ENCODE measurements at places on chromosomes 1 and 21.

GRCh38 chr1:65434255-65434654 is 13.8 kb downstream of the LEPR start:
- no peaks in the 10 kb centered on the region for H3K27me3 ChIP-seq
- no peak overlapping the region for H3K4me3 ChIP-seq
- no peak overlapping the region for H3K27ac ChIP-seq
- no peaks in the 10 kb centered on the region for H3K4me1 ChIP-seq

DNA sequence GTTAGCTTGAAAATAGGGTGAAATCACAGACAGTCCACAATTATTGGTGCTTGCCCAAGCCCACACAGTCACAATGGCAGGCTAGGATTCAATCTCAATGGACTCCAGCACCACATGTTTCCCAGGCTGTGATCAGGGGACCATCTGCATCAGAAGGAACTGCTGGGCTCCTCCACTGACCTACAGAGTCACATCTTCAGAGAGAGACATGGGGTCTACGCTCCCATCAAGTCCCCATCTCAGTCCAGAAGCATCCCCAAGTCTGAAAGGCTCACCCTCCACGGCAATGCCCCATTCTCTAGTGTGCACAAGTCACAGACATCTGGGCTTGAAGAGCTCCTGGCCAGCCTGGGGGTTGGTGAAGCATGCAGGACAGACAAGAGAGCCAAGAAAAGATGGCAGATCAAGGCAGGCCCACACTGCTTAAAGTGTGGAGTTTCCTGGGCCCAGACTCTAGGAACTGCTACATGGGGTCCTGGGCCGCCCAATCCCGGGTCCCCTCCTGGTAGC is 262.5 kb downstream of the NPHP4 start:
- no peak overlapping the region for H3K27ac ChIP-seq
- H3K27me3 ChIP-seq: no peaks in the 10 kb centered on the region
- H3K36me3 ChIP-seq: no peaks in the 10 kb centered on the region
- DNase-seq: no peak

DNA sequence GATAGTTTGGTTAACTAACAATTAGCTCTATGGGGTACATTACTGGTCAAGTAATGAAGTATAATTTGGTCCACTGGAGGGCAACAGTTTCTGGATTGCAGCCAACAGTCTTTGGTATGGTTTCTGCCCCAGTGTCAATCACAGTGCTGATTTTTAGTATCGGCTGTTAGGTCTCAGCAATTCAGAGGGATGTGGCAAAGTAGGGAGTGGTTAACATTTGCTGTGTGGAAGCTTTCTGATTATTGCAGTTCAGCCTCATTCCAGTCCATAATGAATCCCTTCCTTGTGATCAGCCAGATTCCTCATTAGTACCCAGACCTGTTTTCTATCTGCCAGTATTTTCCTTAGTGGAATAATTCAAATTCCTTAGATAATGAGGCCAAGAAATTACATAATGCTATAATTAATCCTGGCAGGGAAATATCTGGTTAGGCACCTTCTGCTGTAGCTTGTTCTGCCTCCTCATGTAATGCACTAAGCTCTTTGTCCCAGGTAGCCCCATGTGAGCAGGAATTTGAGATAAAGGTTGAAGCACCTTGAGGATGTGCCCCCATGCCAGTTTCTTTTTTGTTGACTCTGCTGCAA is 14.0 kb downstream of the F3 start:
- H3K27me3 ChIP-seq: peaks cover 5% of the 10 kb centered on the region
- H3K36me3 ChIP-seq: no peaks in the 10 kb centered on the region
- H3K4me1 ChIP-seq: no peaks in the 10 kb centered on the region
- H3K27ac ChIP-seq: no peak overlapping the region

DNA sequence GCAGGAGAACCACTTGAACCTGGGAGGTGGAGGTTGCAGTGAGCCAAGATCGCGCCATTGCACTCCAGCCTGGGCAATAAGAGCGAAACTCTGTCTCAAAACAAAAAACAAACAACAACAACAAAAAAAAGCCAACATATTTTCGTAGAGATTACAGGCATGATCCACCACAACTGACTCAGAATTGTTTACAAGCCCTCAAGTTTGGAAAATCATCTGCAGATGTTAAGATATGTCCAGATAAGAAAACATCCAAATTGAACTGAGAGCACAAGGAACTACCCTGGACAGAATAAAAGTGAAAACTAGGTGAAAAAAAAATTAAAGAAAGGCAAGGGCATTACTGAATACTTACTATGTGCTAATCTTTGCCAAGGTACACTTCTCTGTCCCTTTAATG is 89.8 kb upstream of the WLS start:
- peaks cover 4% of the 10 kb centered on the region for H3K27me3 ChIP-seq
- H3K4me3 ChIP-seq: no peak overlapping the region
- no peak for DNase-seq
- H3K36me3 ChIP-seq: no peaks in the 10 kb centered on the region
- H3K27ac ChIP-seq: peak overlapping the region; percentile 61

DNA sequence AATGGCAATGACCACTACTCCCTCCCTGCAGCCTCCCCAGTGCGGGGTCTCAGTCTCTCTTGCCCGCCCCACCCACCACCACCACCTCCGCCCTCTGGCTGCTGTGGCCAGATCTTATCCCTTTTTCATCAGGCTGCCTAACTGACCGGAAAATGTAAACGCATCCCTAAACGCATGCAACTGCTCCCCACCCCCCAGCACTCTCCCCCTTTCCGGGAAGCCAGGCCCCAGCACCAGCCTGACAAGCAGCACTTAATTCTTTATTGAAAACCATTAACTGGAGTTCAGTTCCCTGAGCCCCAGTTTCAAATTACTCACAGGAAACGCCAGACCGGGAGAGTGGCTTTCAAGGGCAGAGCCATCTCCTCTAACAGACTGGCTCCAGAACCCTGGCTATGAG is 147.7 kb downstream of the DMRTA2 start:
- no peak overlapping the region for H3K27ac ChIP-seq
- no peak overlapping the region for H3K4me3 ChIP-seq
- no peaks in the 10 kb centered on the region for H3K36me3 ChIP-seq
- peaks cover 51% of the 10 kb centered on the region for H3K27me3 ChIP-seq
- H3K4me1 ChIP-seq: no peaks in the 10 kb centered on the region

GRCh38 chr1:218380125-218380977 is 35.2 kb downstream of the TGFB2 start:
- peaks cover 5% of the 10 kb centered on the region for H3K4me1 ChIP-seq
- H3K27me3 ChIP-seq: no peaks in the 10 kb centered on the region
- no peak overlapping the region for H3K27ac ChIP-seq
- H3K4me3 ChIP-seq: no peak overlapping the region
- DNase-seq: no peak

DNA sequence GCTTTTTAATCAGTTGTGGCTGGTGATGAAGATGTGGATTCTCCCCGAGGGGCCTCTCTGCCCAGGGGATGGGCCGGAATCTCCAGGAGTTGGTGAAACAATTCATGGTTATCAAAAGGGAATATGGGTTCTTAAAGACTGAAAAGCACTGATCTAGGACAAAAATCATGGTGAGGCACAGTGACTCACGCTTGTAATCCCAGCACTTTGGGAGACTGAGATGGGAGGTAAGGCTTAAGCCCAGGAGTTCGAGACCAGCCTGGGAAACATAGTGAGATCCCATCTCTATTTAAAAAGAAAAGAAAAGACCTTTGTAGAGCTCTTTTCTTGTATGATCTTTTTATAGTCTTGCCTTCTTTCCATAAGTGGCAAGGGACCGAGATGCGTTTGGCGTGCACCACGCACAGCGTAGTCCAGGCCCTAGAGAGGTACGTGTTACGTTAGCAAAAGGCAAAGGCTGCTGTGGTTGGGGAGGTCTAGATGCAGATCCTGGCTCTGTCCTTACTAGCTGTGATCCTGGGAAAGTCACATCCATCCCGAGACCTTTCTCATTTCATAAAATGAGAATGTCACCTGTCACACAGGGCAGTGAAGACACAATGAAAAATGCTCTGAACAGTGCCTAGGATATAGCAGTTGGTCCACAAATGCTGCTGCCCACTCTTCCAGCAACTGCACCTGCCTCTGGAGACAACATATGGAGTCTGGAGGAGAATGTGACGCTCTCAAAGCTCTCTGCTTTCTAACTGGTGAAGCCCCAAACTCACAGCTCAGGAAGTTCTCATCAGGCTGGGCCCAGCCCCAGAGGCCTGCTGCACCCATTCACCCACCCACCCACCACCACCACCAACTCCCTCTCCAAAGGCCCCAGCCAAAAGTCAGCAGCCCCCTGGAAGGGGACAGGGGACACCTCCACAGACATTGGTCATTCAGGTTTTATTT is 54.8 kb downstream of the KIF21B start:
- no peak for DNase-seq
- peaks cover 10% of the 10 kb centered on the region for H3K4me1 ChIP-seq
- H3K4me3 ChIP-seq: peak overlapping the region; percentile 72
- H3K36me3 ChIP-seq: peaks cover 6% of the 10 kb centered on the region
- no peak overlapping the region for H3K27ac ChIP-seq
- H3K27me3 ChIP-seq: no peaks in the 10 kb centered on the region

- H3K27ac ChIP-seq: no peak overlapping the region
- H3K27me3 ChIP-seq: no peaks in the 10 kb centered on the region
- no peak for DNase-seq
- H3K4me1 ChIP-seq: peaks cover 32% of the 10 kb centered on the region
- H3K36me3 ChIP-seq: no peaks in the 10 kb centered on the region
Measured at GRCh38 chr1:44676484-44677200, 2.1 kb downstream of the ARMH1 start.

- no peak overlapping the region for H3K27ac ChIP-seq
- H3K27me3 ChIP-seq: no peaks in the 10 kb centered on the region
- peaks cover 7% of the 10 kb centered on the region for H3K36me3 ChIP-seq
Measured at GRCh38 chr1:78009836-78010235, 5.1 kb downstream of the DNAJB4 start.

GRCh38 chr1:47557066-47557465 is 119.2 kb downstream of the FOXD2 start:
- DNase-seq: no peak
- H3K4me1 ChIP-seq: no peaks in the 10 kb centered on the region
- H3K27ac ChIP-seq: no peak overlapping the region
- H3K27me3 ChIP-seq: peaks cover 9% of the 10 kb centered on the region
- H3K4me3 ChIP-seq: no peak overlapping the region
- no peaks in the 10 kb centered on the region for H3K36me3 ChIP-seq

- no peak for DNase-seq
- H3K4me3 ChIP-seq: no peak overlapping the region
- no peak overlapping the region for H3K27ac ChIP-seq
- H3K27me3 ChIP-seq: peaks cover 15% of the 10 kb centered on the region
Measured at GRCh38 chr1:176768532-176768931, 305.6 kb downstream of the PAPPA2 start.

- H3K27ac ChIP-seq: no peak overlapping the region
- H3K4me3 ChIP-seq: no peak overlapping the region
- peaks cover 18% of the 10 kb centered on the region for H3K36me3 ChIP-seq
- peaks cover 26% of the 10 kb centered on the region for H3K4me1 ChIP-seq
- DNase-seq: no peak
- H3K27me3 ChIP-seq: peaks cover 36% of the 10 kb centered on the region
Measured at GRCh38 chr1:148308832-148309458, 156.9 kb upstream of the NBPF11 start.

- peaks cover 36% of the 10 kb centered on the region for H3K4me1 ChIP-seq
- peak within 1 kb of the TSS; percentile 95 for H3K27ac ChIP-seq
- H3K27me3 ChIP-seq: no peaks in the 10 kb centered on the region
- DNase-seq: peak; percentile 94
- H3K36me3 ChIP-seq: no peaks in the 10 kb centered on the region
Measured at GRCh38 chr21:32278518-32279376, at the start of gene MIS18A. MIS18A (minus strand) TSS chr21:32279049; CDS start chr21:32279014, 35 bp downstream.

DNA sequence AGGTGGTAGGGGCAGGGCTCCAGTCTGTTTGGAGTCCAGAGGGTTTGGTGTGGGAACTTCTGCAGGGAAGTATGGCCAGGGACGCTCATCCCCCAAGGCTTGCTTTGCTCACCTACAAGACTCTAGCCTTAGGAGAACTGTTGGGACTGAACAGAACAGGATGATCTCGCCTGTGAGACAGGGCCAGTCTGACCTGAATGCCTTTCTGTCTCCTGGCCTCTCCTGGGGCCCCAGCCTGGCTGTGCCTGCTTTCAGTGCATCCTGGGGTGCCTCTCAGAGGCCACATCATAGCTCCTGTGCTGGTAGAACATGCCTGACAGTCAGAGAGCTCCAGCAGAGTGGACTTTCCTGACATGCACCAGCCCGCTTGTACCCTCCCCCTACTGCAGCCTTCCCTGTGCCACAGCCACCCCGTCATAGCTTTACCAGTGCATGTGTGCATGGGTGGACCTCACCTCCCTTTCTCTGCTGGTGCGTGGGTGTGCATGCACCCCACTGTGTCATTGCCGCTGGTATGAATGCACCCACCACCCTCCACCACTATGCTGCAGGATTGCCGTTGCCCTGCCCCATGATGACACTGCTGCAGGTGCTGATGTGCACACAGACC is 165.8 kb downstream of the GIPC2 start:
- no peaks in the 10 kb centered on the region for H3K4me1 ChIP-seq
- H3K36me3 ChIP-seq: no peaks in the 10 kb centered on the region
- no peak overlapping the region for H3K4me3 ChIP-seq
- peaks cover 7% of the 10 kb centered on the region for H3K27me3 ChIP-seq

DNA sequence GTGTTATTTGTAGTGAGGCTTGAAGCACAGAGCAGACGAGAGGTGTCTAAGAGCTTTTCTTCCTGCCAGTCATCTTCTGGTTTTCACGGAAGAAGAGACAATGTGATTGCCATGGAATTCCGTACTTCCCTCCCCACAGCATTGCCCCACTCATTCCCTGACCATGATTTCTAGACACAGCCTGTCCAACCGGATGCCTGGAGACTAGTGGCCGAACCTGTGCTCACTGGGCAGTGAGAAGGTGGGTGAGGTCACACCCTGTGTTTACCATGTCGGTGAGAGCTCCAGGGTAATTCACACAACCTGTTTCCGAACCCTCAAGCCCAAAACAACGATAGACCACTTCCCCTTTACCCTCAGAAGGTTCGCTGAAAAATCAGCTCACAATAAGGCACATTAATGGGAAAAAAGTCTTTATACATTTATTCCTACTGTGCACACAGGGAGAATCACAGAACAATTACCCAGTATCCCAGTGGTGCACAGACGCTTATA is 271.9 kb upstream of the FMN2 start:
- no peak for DNase-seq
- no peaks in the 10 kb centered on the region for H3K27me3 ChIP-seq
- no peaks in the 10 kb centered on the region for H3K4me1 ChIP-seq
- no peak overlapping the region for H3K4me3 ChIP-seq

Data from naive B cell (primary cell).